ENCODE measurements at places on chromosomes 1 and 21. TPM values are rescaled to one million over a fixed set of nuclear protein-coding genes. Genes with fewer than 3 reads are reported as not detected.
A peak's percentile ranks its signal among the peaks of the same experiment; 100 is the strongest.

GRCh38 chr1:186849271-186849671 lies 20.5 kb downstream of the PLA2G4A start:
- DNase-seq, result no peak

GRCh38 chr1:7350804-7351203 lies 420.3 kb upstream of the VAMP3 start:
- DNase-seq, result no peak

DNA sequence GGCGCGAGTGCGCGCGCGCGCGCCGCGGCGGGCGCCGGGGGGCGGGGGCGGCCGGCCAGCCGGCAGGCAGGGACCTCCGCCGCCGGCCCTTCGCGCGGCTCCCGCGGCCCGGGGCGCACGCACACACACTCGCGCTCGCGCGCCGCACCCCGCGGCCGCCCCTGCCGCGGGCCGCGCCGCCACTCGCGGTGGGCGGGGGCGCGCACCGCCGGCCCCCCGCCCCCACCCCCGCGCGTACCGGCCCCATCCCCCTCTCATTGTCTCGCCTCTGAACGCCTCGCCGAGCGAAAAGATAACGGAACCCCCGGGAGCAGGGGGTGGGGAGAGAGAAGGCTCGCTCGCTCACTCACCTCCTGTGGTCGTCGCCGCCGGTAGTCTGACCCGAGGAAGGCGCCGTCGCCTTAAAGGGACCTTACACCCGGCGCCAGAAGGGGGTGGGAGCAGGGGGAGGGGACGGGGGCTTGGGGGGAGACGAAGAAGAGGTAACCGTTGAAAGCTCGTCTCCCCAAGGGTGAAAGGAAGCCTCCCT lies 428 bp downstream of the POGZ start:
- peak; percentile 39 for DNase-seq

DNA sequence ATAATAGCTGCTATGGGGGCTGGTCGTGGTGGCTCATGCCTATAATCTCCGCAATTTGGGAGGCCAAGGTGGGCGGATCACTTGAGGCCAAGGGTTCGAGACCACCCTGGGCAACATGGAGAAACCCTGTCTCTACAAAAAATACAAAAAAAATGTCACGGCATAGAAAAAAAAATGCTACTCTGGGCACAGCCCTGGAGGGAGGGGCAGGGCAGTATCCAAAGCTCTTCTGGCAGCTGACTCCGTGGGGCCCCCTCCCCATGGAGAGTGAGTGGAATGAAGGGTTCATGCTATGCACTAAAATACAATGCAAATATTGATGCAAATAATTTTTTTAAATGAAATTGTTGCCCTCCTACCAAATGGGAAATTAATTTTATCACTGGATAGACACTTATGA lies 78.7 kb downstream of the DESI2 start:
- DNase-seq, result no peak

DNA sequence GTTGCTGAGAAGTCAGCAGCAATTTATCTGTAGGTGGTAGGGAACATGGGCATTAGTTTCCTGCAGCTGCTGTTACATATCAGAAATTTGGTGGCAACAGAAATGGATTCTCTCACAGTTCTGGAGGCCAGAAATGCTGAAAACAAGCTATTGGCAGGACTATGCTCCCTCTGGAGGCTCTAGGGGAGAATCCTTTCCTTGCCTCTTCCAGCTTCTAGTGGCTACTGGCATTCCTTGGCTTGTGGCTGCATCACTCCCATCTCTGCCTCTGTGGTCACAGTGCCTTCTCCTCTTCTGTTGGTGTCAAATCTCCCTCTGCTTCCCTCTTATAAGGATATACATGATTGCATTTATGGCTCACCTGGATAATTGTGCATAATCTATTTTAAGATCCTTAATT lies 2.5 kb upstream of the SFT2D2 start:
- no peak for DNase-seq

DNA sequence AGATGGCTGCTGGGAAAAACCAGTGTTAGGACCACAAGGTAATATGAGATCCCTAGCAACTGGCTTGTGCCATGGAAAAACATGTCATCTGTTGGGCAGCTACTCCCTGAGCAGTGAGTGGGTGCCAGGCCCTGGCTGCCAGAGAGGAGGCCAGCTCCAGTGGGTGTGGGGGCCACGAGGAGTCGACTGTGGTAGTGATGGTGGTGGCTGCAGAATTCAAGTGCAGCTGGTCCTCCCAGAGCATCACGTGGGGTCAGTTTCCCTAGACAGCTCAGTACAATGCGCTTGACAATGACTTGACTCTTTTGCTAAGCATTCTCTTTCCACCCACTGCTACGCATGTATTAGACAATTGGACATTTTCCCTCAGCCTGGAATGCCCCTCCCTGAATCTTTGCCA lies 14.5 kb upstream of the CDC42 start:
- no peak for DNase-seq

GRCh38 chr1:114181356-114181755 lies 27.7 kb upstream of the SYT6 start:
- no peak for DNase-seq

PRR9 gene
- not detected for polyA plus RNA-seq

GJC2 gene
- polyA plus RNA-seq, result 1.8 TPM

GNAT2 gene
- not detected for polyA plus RNA-seq
